ENCODE measurements at places on chromosomes 1 and 21.
A peak's percentile ranks its signal among the peaks of the same experiment; 100 is the strongest.

- no peak for DNase-seq
Measured at GRCh38 chr1:95366498-95366897, 132.5 kb downstream of the RWDD3 start.

GRCh38 chr1:111778541-111779051 lies 22.9 kb downstream of the DDX20 start:
- no peak for DNase-seq

DNA sequence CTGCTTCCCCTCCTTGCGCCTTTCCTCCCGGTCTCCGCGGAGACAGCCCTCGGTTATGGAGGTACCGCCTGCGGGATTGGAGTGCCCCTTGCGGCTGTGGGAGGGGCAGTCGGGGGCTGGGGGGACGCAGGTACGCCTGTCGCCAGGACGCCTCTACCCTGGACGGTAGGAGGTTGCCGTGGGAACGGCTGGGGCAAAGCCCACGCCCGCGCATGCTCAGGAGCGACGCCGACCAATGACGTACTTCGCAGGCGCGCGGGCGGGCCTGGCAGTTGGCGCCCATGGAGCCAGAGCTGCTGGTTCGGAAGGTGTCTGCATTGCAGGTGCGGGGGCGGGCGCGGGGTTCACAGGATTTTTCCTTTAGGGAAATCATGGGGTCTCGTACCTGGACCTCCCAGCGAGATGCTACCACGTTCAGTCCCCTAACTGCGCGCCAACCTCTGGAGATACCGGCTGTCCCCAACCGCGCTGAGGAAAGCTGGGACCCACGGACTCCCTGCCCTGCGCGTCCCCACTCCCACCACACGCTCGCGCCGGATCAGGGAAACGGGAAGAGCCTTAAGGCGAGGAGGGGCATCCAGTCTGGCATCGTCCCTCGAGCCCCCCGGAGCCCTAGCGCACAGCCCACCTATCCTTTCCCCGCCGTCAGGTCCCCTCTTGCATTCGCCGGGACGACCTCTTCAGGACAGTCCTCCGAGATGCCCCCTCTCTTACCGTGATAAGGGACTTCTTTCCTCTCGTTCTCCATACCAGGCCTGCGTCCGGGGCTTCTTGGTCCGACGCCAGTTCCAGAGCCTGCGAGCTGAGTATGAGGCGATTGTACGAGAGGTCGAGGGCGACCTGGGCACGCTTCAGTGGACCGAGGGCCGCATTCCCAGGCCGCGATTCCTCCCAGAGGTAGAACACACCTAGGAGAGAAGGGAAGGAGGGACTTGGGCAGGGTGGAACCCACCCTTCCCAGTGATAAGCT lies at the start of gene IQCC:
IQCC (plus strand) TSS at position 271 of the 970 bp plus-strand sequence; CDS start at position 282, 11 bp downstream.
- peak; percentile 89 for DNase-seq

DNA sequence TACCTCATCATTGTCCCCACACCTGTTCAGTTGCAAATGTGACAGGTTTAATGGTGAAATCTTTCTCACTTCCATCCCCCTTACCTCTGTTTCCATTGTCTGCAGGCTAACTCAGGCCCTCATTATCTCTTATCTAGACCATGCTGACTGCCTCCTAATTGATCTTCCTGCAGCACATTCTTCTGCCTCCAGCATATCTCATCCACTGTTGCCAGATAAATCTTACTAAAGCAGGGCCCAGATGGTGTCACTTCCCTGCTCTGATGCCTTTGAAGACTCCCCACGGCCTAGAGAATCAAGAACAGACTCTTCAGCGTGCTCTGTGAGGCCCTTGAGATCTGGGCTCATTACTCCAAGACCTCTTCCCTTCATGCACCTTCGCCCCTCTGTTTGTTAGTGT lies 230.1 kb downstream of the DUSP10 start:
- no peak for DNase-seq

GRCh38 chr21:42661688-42662429 lies 8.4 kb downstream of the PDE9A start:
- DNase-seq, result no peak

GRCh38 chr1:64516803-64517568 lies 47.1 kb downstream of the CACHD1 start:
- no peak for DNase-seq

DNA sequence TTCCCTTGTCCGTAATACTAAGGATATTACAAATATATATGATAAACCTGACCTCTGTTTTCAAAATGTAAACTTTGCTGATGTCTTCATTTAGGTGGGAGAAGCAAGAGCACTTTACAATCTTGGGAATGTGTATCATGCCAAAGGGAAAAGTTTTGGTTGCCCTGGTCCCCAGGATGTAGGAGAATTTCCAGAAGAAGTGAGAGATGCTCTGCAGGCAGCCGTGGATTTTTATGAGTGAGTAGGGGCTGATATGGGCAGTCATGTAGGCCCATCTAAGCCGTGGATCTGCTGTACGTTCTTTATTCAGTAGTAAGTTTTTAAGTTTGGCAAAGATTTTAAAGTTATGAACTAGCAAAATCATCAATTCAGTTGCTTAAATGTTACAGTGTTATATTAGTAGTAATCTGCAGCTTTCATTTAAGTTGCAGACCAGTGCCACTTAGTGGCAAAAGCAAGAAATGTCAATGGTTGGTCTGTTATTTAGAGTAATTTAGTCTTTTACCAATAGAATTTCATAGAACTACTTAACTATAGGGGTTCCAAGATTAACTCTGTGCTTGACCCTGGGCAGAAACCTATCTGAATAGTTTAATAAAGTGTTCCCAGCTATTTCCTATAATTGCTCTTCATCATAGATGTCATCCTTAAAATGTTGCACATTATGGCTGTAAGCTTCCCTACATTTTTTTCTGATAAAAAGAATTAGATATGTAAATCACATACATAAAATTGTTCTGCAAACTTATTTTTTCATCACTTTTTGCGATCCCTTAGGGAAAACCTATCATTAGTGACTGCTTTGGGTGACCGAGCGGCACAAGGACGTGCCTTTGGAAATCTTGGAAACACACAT lies 21.3 kb downstream of the GPSM2 start:
- peak; percentile 25 for DNase-seq

GRCh38 chr1:104624538-104624937 lies 874.8 kb downstream of the AMY1C start:
- DNase-seq, result no peak

DNA sequence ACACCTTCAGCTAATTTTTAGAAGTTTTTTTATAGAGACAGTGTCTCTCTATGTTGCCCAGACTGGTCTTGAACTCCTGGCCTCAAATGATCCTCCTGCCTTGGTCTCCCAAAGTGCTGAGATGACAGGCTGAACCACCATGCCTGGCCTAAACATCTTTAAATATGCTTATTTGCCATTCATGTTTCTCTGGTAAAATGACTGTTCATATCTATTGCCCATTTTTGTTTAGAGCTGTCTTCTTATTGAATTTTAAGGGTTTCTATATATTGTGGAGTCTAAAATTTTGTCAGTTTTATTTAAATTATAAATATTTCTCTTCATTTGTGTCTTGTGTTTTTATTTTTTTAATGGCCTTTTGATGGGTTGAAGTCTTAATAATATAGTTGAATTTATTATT lies 3.0 kb upstream of the PM20D1 start:
- DNase-seq, result no peak

DNA sequence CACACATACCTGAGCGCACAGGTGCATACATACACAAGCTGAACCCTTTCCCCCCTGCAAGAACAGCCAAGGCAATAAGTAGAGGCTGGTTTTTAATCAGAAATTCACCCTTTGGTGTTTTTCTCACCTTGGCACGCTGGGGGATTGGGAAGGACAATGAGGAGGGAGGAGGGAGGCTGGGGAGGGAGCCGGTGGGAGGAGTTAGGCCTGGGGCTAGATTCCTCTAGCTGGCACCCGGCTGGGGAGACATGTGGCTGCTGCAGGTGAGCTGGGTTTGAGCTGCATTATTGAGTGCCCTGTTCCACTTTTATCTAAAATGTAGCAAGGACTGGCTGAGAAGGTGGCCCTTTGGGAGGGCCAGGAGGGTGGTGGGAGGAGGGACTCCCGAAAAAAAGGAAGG lies 97.8 kb upstream of the CSF3R start:
- no peak for DNase-seq

GRCh38 chr21:31670070-31670469 lies 10.6 kb downstream of the SOD1 start:
- DNase-seq, result no peak

GRCh38 chr21:34737115-34737514 lies 68.3 kb downstream of the CLIC6 start:
- DNase-seq, result no peak

DNA sequence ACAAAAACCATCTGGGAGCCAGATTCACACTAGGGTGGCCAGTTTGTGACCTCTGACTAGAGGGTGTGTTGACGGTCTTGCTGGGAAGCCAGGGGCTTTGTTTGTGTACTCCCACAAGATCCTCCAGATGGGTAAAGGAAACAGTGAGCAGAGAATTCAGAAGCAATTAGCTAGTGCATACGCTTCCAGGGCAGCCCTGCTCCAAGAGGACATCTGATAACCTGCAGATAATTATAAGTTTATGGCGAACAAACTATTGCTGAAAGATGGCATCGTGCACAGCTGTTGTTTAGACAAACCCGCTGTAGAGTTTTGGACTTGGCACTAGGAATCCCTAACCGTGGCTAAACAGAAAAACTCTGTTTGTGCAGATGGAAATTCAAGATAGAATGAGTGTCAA lies 326.4 kb downstream of the TGFB2 start:
- no peak for DNase-seq

GRCh38 chr1:180594723-180595122 lies 36.0 kb downstream of the OVAAL start:
- no peak for DNase-seq

GRCh38 chr1:113170519-113170918 lies 97.5 kb downstream of the LRIG2 start:
- DNase-seq, result no peak

DNA sequence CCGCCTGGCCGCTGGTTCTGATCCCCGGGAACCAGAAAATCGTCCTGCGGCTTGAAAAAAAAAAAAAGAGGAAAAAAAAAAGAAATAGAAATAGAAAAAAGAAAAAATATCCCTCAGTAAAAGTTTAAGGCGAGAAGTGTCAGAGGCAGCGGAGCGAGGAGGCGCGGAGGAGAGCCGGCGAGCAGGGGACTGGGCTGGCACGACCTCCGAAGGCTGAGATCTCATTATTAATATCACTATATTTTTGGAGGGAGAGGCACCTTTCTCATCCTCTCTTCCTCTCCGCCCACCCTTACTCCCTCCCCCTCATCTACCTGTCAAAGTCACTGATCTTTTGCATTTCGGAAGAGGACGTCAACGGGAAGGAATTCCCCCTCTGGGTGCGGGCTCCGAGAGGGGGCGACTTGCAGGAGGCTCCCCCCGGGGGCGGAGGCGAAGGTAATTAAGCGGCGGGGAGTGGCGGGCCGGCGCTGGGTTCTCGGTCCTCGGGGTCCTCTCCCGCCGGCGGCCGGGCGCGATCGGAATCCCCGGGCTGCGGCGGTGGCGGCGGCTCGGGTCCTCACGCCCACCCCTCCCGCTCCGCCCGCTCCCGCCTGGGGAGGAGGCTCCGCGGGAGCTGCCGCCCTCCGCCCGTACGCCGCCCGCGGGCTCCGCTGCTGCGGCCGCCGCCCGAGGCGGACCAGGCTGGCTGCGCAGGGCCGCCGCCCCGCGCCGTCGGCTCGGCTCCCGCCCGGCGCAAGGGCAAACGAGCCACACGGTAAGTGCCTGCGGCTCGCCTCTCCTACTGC lies at the start of gene NTNG1:
NTNG1 (plus strand) TSS at position 337 of the 788 bp plus-strand sequence.
- DNase-seq, result peak; percentile 41

- DNase-seq, result no peak
Measured at GRCh38 chr1:110466646-110467280, 15.8 kb downstream of the PROK1 start.

All from CD4-positive, alpha-beta T cell treated with Interleukin-15 for 1 hour (primary cell).